ENCODE measurements at places on chromosomes 4 and X. TPM values are rescaled to one million over a fixed set of nuclear protein-coding genes. Genes with fewer than 3 reads are reported as not detected.

- ATAC-seq = no peak
Measured at GRCh38 chr4:17664755-17665154, 50.3 kb downstream of the MED28 start.

- ATAC-seq = peak; percentile 90
Measured at GRCh38 chrX:108070891-108071290, 20.5 kb downstream of the PSMD10 start.

The GIMD1 gene
- total RNA-seq = not detected

The SPON2 gene
- total RNA-seq = 9.4 TPM

The KIF4A gene
- total RNA-seq = 9.4 TPM

All from esophagus mucosa (tissue), 1 donor.